Endothelial cell (in vitro differentiated cells): ENCODE measurements at places on chromosomes 16 and 17.
A peak's percentile ranks its signal among the peaks of the same experiment; 100 is the strongest.

DNA sequence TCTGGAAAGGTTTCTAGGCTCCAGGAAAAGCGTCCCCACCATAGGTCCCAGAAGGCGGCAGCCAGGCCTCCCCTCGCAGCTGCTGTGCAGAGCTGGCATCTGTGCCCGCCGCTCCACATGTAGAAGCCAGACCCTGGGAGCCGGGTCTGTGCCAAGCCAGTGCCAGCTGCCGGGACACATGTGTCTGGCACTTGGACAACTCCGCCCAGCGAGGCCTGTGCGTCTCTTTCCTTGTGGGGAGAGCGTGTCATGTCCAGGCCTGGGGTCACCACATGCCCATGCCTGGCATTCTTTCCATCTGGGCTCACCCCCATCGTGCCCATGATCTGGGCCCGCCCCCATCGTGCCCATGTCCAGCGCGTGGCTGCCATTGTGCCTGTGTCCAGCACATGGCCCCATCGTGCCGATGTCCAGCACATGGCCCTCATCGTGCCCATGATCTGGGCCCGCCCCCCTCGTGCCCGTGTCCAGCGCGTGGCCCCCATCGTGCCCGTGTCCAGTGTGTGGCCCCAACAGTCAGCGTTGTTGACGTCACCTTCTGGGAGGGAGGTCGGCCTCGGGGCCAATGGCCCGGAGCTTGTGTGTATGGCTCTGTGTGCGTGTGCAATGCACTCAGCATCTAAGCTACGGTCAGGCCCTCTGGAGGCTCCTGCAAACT lies 13.3 kb upstream of the ACSF3 start:
- DNase-seq: no peak

DNA sequence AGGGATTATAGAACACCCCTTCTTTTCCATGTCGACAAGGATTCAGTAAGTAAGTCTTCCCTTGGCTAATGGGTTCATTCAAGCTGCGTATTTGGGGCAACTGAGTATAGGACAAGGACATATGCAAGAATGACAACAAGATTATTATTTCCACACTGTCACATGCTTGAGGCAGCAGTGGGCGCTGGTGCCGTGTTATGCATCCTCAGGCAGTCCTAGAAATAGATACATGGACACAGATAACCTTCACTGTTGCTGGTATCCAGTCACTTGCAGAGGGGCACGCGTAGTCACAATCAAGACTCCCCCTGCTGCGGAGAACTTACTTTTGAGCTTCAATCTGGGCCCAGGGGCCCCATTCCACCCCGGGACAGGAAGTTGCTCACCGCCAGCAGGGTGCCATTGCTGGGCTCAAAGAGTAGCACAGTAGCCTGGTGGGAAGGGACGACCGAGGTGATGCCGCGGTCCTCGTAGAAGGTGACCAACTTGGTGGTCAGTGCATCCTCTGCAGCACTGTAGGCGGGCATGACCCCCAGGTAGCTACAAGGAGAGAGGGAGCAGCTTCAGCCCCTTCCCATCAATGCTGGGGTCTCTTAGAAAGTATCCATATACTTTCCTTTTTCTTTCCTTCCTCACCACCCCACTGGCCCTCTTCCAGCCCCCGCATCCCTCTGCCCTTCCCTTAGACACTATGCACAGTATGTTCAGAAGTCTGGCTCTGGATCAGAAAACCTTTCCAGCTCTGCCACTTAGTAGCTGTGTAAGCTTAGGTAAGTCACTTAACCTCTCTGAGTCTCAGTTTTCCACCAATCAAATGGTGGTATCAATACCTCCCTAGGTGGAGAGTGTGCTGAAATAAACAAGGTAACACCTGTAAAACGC lies 804 bp downstream of the CRYM start:
- no peak for DNase-seq

- no peak for DNase-seq
Observed at GRCh38 chr16:83923581-83924365, 24.9 kb downstream of the MLYCD start.

- no peak for DNase-seq
Observed at GRCh38 chr16:5776876-5777275, 679.3 kb upstream of the EEF2KMT start.

DNA sequence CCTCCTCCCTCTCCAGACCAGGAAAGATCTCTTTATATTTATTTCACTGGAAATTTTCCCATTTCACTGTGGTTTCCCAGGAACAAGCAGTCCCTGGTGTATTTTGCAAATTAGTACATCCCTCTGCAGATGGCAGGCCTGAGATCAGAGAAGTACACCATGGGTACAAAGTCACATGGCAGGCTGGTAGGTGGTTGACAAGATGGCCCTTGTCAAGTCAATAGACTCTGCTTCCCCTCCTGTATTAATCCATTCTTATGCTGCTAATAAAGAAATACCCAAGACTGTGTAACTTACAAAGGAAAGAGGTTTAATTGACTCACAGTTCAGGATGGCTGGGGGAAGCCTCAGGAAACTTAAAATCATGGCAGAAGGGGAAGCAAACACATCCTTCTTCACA lies 51.6 kb upstream of the KSR1 start:
- no peak for DNase-seq

GRCh38 chr16:84418056-84418849 lies 49.9 kb downstream of the ATP2C2 start:
- DNase-seq: no peak

GRCh38 chr16:85172455-85173145 lies 60.3 kb upstream of the CIBAR2 start:
- DNase-seq: no peak

DNA sequence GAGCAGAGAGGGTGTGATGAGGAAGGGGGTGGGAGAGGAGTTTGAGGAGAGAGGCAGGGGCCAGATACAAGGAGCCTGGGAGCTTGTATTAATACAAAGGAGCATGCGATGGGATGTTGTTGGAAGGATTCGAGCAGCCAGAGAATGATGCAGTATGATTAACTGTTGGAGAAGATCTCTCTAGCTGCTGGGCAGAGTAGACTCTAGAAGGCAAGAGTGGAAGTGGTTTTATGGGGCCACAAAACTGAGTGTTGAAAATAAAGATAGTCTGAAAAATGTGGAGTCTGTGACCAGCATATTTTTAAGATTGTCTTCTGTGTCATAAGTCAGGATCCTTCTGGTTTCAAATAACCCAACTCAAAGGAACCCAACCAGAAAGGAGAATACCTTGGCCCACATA lies 98.3 kb downstream of the MSI2 start:
- no peak for DNase-seq

- no peak for DNase-seq
Observed at GRCh38 chr17:80294210-80294609, 33.6 kb downstream of the RNF213 start.

GRCh38 chr16:26247063-26247462 lies 555.3 kb downstream of the HS3ST4 start:
- no peak for DNase-seq

DNA sequence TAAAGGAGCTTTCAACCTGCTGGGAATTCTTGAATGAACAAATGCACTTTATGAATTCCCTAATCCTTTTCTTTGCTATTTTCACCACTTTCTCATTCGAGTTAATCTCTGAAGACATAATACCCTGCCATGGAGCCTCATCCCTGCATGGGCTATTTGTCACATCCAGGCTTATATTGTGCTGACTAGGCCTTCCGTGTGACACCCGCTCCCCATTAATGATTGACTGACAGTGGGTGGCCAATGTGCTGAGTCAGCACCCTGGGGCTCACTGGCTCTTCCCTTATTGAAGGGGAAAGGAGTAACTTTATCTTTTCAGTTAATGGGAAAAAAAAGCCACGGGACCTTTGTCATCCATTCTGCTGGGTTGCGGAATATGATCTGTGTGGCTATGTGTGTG lies 1024.8 kb upstream of the EEF2KMT start:
- DNase-seq: no peak

- no peak for DNase-seq
Observed at GRCh38 chr16:12395268-12395667, 408.4 kb downstream of the CPPED1 start.

GRCh38 chr16:68223072-68223471 lies 12.9 kb downstream of the ESRP2 start:
- DNase-seq: no peak

DNA sequence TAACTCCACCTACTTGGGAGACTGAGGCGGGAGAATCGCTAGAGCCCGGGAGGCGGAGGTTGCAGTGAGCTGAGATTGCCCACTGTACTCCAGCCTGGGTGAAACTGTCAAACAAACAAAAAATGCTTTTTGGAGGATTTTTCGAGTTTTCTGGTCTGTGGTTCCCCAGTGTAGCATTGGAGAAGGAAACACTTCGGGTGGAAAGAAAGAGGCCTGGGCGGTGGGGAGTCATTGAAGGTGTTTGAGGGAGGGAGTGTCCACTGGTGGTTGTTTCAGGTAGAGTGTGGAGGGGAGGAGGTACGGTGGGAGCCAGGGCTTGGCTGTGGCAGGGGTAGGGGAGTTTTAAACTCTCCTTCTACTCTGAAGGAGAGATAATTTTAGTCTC lies 1.2 kb downstream of the RNF213 start:
- no peak for DNase-seq

DNA sequence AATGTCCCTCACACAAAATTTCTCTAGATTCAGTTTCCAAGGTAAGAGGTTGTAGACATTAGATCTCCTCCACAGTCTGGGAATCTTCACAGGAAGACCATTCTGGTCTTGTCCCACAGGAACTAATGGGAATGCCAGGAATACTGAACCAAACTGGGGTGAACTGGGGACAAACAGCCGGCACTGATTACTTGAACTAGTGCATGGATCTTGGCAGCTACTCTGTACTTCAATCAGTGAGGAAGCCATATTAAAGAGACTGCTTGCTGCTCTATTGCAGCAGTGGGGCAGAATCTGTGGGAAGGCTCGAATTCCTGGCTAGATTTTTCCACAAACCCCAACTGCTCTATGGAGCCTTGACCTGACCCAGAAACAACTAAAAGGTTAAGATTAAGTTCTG lies 268.9 kb upstream of the AXIN2 start:
- no peak for DNase-seq

DNA sequence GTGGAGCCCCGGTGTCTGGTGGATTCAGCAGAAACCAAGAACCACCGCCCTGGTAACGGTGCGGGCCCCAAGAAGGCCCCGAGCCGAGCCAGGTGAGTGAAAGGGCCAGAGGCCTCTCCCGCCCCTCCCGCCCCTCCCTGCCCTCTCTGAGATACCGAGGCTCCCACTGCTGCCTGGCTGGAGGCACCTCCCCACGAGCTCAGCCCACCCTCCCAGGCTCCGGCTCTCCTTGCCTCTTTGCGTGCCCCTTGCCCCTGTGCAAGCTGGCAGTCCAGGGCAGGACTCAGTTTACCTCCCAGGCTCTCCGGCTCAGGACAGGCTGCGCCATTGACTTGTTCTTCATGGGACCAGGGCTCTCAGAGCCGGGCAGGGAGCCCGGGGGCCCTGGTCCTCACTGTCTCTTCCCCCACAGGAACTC lies 14.1 kb upstream of the MYO15B start:
- DNase-seq: no peak

GRCh38 chr17:35298639-35299038 lies 55.8 kb downstream of the SLFN5 start:
- no peak for DNase-seq

DNA sequence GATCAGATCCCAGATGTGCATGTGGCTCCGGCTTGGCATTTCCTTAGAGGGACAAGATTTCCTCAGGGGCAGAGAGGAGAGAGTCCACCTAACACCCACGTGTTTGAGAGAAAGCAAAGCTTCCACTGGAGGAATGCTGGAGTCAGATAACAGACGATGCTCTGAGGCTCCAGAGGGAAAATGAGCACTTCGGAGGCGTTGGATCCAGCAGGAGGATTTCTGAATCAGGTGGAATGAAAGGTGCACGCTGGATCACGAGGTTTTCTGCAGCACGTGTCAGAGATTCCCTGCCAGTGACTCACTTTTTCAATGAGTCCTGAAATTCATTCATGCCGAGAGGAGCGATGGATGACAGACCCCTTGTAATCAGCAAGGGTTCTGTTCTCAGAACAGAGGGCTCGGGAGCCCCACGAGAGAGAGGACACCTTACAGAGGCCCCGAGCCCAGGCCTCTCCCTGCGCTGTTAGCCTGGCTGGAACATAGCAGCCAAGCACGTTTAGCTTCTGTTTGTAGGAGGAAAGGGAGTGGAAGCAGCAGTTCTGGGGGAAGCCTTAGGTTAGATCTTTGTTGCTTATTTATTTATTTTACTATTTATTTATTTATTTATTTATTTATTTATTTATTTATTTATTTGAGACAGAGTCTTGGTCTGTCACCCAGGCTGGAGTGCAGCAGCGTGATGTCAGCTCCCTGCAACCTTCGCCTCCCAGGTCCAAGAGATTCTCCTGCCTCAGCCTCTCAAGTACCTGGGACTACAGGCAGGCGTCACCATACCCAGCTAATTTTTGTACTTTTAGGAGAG lies 49.3 kb upstream of the JPH3 start:
- DNase-seq: no peak

GRCh38 chr16:79777679-79778078 lies 177.1 kb upstream of the MAF start:
- no peak for DNase-seq

DNA sequence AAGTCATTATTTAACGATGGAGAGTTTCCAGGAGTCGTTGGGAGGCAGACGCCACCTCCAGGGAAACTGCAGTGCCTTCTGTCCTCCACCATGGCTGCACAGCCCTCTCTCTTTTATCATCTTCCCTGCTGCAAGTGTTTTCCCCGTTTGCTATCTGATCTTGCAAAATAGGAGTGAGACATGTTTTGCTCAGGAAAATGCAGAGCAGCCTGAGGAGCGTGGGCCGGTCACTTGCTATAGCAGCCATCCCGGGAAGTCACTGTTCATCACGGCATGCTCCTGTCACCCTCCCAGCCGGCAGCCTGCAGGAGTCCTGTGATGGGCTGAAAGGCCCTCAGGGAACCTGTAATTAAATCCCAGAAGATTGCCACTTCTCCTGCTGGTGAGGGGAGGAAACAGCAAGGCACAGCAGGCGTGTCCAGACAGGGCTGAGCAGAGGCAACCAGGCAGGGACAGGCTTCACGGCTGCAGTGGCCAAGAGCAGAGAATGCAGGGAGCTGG lies 143.1 kb downstream of the GSG1L start:
- peak; percentile 31 for DNase-seq

- no peak for DNase-seq
Observed at GRCh38 chr17:34301986-34302385, 16.4 kb downstream of the CCL11 start.

GRCh38 chr16:81695321-81696165 lies 83.5 kb upstream of the PLCG2 start:
- no peak for DNase-seq
